ENCODE measurements at places on chromosomes 5 and 9. TPM values are rescaled to one million over a fixed set of nuclear protein-coding genes. Genes with fewer than 3 reads are reported as not detected.

EXD3 gene
- 13.7 TPM for total RNA-seq

- H3K4me3 ChIP-seq: no peak overlapping the region
- no peaks in the 10 kb centered on the region for H3K27me3 ChIP-seq
- no peaks in the 10 kb centered on the region for H3K4me1 ChIP-seq
- H3K36me3 ChIP-seq: peaks cover 79% of the 10 kb centered on the region
- no peak for DNase-seq
Observed at GRCh38 chr9:130110596-130111021, 56.9 kb downstream of the GPR107 start.

ISOC1 gene
- total RNA-seq: 27.1 TPM

DNA sequence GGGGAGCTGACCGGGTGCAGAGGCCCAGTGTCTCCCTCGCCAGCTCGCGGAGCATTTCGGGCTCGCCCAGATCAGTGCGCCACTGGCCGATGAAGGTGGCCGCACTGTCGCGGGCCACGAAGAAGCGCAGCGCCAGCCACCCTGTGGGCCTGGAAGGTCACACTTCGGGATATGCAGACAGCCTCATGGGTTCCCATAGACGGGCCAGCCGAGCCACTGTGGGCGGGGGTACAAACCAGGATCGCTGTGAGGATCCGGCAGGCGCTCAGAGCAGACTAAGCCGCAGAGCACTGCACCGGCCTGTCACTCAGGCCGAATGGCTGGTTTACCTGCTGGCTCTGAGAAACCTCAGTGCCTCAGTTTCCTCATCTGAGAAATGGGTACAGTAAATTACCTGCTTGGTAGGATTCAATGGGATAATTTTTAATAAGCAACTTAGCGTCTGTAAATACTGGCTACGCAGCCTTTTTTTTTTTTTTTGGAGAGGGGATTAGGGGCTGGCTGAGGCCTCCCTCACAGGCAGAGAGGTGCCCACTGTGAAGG is 64.0 kb upstream of the IGFBPL1 start:
- no peaks in the 10 kb centered on the region for H3K4me1 ChIP-seq
- H3K27ac ChIP-seq: no peak overlapping the region
- H3K4me3 ChIP-seq: no peak overlapping the region
- peak; percentile 63 for DNase-seq

CER1 gene
- not detected for total RNA-seq

- H3K4me3 ChIP-seq: peak overlapping the region; percentile 32
- H3K4me1 ChIP-seq: no peaks in the 10 kb centered on the region
- no peaks in the 10 kb centered on the region for H3K36me3 ChIP-seq
- peaks cover 77% of the 10 kb centered on the region for H3K27me3 ChIP-seq
- no peak overlapping the region for H3K27ac ChIP-seq
Observed at GRCh38 chr9:109499093-109499630, 1.1 kb upstream of the PTPN3 start.

SPATA9 gene
- total RNA-seq: 0.52 TPM
